Stimulated activated CD8-positive, alpha-beta memory T cell treated with anti-CD3 and anti-CD28 coated beads, Interleukin-15, amount 100 ng/mL, for 4 hours (primary cell): ENCODE measurements at places on chromosomes 5 and 9.

- DNase-seq, result no peak
Observed at GRCh38 chr5:3489239-3489843, 106.3 kb upstream of the IRX1 start.

- DNase-seq, result no peak
Observed at GRCh38 chr9:114553202-114553601, 34.4 kb upstream of the ATP6V1G1 start.

- no peak for DNase-seq
Observed at GRCh38 chr5:172686539-172687390, 45.7 kb downstream of the NEURL1B start.

GRCh38 chr9:120904978-120905301 lies 21.7 kb downstream of the TRAF1 start:
- no peak for DNase-seq

DNA sequence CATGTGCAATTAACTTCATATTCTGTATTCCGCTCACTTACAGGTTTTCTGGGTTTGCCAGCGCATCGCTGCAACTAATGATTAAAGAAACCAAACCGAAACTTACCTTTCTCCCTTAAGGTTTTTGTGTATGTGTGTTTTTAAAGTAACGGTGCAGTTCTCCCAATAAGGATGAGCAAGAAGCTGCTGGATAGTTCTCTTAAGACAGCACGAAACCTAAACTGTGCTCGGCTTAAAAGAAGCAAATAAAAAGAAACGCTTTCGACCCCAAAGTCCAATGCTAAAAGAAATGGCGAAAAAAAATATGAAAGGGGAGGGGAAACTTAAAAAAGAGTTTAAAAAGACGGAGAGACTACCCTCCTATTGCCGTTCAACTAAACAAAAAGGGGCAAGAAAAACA lies 340 bp downstream of the ELAVL2 start:
- DNase-seq, result no peak

DNA sequence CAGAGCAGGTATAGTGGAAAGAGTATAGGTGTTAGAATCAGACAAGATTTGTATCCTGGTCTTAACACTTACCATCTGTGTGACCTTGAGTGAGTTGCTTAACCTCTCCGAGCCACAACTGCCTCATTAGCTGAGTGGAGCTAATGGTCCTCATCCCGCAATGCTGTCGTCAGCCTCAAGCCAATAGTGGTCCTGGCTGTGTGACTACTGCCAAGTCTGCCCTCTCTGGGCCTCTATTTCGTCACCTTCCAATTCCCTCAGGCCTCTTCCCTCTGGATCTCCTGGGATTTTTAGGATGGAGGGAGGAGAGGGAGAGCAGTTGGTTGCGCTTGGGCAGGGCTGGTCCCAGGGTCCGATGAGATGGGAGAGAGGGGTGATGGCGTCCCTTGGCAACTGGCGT lies 41.6 kb downstream of the STOM start:
- DNase-seq, result no peak

GRCh38 chr5:54344653-54345052 lies 34.3 kb upstream of the ARL15 start:
- no peak for DNase-seq

DNA sequence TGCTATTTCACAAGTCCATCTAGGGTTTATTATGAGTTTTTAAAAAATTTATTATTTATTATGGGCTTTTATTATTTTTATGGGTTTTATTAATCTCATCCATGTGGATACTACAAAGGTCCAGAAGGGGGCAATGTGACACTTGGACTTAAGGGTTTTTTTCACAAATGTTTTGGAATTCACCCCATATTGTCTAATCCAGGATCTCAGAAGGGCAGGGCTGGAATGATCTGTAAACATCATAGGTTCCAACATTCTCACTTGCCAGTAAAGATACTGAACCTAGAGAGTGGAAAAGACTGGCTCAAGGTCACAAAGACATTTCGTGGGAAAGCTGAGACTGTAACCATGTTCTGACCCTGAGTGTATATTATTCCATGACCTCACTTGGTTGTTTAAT lies 35.6 kb downstream of the NIM1K start:
- DNase-seq, result no peak

GRCh38 chr5:133081036-133081435 lies 29.2 kb downstream of the HSPA4 start:
- DNase-seq, result no peak

GRCh38 chr5:61809651-61810050 lies 477.6 kb downstream of the ZSWIM6 start:
- DNase-seq, result no peak

GRCh38 chr5:176660530-176660859 lies 13.2 kb downstream of the TSPAN17 start:
- DNase-seq, result no peak

GRCh38 chr9:14790628-14791027 lies 68.1 kb upstream of the CER1 start:
- DNase-seq, result no peak

- no peak for DNase-seq
Observed at GRCh38 chr9:33881635-33882034, 64.7 kb downstream of the UBE2R2 start.

GRCh38 chr5:53568401-53568800 lies 8.0 kb downstream of the NDUFS4 start:
- DNase-seq, result no peak

- no peak for DNase-seq
Observed at GRCh38 chr9:114081441-114082016, 3.4 kb upstream of the AMBP start.

DNA sequence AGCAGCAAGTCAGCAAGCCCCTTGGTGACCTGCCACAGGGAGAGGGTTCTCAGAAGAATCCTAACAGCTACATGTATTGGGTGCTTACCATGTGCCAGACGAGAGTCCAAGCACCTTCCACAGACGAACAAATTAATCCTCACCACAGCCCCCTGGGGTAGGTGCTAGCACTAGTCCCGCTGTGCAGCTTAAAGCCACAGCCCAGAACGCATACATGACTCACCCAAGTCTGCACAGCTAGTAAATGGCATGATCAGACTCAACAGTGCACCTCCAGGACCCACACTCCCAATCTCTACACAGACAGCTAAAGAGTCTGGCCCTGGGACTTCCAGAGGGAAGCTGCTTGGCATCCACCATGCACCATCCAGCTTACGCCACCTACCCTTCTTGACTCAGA lies 111.5 kb downstream of the PAX5 start:
- no peak for DNase-seq

GRCh38 chr9:1202512-1203280 lies 152.5 kb downstream of the DMRT2 start:
- DNase-seq, result no peak

- no peak for DNase-seq
Observed at GRCh38 chr9:127971357-127972235, 9.2 kb downstream of the EEIG1 start.

- DNase-seq, result no peak
Observed at GRCh38 chr5:4197151-4197550, 601.5 kb downstream of the IRX1 start.
